Activated T-cell treated with anti-CD3 and anti-CD28 coated beads for 24 hours (primary cell): ENCODE measurements at places on chromosomes 4 and X.

- no peak for DNase-seq
Observed at GRCh38 chr4:152307669-152308068, 228.2 kb downstream of the FBXW7 start.

- no peak for DNase-seq
Observed at GRCh38 chr4:165152527-165152926, 39.9 kb upstream of the TMEM192 start.

- no peak for DNase-seq
Observed at GRCh38 chrX:41025926-41026701, 59.1 kb upstream of the USP9X start.

DNA sequence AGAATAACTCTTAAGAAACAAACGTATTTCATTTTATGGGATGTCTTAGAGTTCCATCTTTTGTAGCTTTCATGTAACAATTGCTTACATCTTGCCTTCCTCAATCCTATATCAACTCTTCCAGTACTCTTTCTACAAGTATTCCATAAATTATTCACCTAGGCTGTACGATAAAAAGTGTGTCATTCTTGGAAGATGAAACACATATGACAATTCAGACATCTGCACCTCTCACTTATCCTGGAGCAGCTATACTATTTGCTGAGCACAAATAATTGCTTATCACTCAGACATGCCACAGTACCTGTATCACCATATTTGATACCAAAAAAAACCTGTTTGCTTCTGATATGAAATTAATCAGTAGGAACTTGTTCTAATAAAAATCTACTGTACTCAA lies 1.0 kb downstream of the POF1B start:
- no peak for DNase-seq

- DNase-seq = no peak
Observed at GRCh38 chrX:117995378-117995777, 121.2 kb downstream of the KLHL13 start.

GRCh38 chrX:20378233-20378920 lies 111.7 kb upstream of the RPS6KA3 start:
- DNase-seq = peak; percentile 16

DNA sequence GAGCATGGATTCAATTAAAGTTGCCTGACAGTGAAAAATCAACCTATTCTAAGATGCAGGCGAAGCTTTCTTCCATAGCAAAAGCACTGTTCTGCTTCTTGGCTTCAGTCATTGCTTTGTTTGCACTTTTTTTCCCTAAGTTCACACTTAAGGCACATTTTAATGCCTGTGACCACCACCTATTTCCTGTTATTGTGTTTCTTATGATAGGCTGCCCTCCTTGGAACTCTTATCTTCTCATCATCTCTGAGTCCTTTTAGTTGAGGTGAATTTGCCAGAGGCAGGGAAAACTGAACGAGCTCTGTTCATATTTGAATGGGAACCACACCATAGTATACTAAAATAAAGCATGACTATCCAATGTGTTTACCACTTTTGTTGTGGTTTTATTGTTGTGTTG lies 119.8 kb downstream of the SPCS3 start:
- no peak for DNase-seq

DNA sequence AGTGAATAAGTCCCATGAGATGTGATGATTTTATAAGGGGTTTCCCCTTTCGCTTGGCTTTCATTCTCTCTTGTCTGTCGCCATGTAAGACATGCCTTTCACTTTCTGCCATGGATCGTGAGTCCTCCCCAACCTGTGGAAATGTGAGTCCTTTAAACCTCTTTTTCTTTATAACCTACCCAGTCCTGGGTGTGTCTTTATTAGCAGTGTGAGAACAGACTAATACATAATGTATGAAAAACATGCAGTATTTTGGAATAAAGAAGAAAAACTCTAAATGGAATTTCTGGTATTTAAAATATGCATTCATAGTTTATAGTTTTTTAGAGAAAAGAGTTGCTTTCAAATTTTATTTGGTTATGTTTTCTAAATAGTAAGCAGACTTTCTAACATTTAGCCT lies 360.7 kb downstream of the PCDH7 start:
- DNase-seq = no peak

DNA sequence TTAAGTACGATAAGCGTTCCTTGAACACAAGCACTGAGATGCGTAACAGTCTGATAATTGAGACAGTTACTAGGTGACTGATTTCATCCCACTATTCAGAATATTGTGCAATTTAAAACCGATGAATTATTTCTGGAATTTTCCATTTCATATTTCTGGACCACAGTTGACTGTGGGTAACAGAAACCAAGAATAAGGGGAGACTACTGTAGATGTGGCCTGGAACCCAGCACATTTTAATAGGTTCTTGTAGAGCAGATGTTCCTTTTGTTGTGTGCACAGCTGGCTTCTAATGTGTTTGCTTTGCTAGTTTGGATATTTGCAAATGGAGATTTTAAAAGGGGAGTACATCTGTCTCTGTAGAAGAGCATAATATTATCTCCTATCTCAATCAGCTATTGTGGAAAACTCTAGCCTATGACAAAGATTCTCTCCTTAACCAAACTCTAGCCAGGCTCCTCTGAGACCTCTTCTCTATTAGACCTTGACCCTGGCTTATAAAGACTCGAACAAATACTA lies 16.4 kb downstream of the NAAA start:
- DNase-seq = no peak

DNA sequence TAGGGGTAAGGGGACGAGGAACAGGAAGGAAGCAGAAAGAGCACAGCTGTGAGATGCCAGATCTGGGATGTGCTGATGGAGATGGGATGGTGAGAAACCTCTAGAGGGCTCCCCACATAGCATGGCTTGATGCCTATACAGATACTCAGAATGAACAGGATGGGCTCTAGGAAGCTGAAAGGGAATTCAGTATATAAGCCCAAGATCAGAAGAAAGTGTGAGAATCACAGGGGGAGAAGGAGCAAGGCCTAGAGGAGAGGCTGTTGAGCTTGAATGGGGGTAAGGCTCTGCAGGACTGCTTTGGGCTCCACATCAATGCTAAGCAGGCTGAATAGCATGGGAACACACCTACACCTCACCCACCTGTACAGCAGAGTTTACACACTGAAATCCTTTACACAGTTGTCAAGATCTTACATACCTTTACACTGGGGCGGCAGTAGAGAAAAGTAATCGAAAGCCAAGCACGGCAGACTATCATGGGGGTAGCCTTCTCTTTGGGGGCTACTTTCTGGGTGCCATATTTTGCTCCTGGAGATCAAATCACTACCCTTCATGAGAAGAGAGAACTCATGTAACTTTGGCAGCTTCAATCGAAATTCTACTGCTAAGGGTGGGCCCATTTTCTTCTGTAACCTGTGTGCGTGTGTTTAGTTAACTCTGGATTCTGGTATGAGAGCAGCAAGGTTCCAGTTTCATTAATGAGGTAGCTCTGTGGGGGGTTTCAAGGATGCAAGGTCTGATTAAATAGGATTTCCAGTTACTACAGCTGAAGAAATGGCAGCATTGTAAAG lies 30.6 kb downstream of the HOPX start:
- no peak for DNase-seq

GRCh38 chr4:186810613-186811150 lies 87.0 kb upstream of the FAT1 start:
- DNase-seq = no peak

- no peak for DNase-seq
Observed at GRCh38 chrX:10949541-10949940, 161.6 kb upstream of the HCCS start.

DNA sequence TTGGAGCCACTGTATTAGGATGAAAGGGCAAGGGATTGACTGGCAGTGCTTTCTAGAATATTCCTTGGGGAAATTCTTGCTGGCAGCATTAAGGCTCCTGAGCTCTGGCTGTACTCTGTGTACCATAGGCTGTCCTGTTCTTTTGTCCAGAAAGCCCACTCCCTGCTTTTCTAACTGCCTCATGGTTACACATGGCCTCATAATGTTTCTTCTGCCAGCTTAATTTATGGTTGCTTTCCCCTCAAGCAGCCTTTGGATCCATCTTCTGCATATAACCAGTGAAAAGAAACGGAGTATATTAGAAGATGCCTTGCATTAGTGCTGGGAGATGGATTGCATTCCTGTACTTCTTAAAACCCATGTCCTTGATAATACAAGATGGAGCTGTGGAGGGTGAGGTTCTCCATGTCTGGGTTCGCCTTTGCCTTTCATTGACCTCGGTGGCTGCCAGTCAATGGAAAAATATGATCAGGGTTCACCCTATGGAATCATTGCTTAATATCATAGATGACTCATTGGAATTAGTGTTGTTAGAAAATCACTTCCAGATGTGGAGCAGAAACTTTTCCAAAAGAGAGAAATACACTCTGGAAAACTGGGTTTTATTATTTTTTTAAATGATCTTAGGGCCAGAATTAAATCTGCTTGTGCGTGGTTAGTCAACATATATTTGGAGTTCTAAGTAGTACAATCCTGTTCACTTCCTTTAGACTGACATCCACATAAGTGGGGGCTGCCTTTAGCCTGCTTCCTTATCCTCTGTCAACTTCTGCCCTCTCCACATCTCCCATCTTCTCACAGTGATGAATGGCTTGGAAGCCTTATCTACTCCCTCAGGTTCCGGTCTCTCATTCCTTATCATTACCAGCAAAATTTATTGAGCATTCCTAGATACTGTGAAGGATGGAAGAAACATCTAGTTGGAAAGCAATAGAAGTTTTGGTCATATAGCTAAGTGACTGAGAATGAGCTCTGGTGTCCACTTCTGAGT lies 24.9 kb downstream of the DOCK11 start:
- no peak for DNase-seq

- no peak for DNase-seq
Observed at GRCh38 chr4:127641524-127641923, 8.8 kb downstream of the INTU start.

DNA sequence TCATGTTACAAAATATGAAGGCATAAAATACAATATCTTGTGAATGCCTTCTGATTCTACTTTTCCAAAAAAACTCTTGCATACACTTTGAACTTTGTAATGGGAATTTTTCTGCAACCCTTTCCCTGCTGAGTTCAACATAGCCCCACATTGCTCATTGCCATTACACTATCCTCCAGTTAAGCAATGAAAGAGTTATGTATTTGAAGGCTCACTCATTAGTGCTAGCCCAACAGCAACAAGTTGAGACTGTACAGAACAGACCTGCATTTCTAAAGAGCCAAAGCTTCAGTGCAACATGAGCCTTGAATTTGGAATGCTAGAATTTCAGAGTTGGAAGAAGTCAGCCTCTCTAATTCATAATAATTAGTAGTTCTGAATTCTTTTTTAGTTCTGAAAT lies 44.4 kb upstream of the STAG2 start:
- DNase-seq = no peak

DNA sequence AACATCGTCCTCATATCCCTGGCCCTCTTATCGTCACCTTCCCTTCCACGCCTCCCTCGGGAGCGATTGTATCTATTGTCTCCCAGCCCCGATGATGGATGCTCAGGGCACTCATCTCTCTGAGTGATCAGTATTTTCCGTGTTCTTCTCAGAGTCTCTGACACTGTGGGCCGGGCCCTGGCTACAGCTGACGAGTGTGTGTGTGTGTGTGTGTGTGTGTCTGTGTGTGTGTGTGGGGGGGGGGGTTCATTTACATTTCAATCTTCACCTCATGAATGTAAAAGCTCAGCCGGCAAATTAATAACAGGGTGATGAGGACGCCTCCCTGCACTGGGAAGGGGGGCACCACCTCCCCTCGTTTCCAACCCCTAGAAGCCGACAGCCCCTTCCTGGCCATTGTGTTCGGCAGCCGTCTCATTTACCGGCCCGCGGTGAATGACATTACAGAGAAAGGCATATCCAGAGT lies 159.5 kb downstream of the SHOX start:
- DNase-seq = no peak

DNA sequence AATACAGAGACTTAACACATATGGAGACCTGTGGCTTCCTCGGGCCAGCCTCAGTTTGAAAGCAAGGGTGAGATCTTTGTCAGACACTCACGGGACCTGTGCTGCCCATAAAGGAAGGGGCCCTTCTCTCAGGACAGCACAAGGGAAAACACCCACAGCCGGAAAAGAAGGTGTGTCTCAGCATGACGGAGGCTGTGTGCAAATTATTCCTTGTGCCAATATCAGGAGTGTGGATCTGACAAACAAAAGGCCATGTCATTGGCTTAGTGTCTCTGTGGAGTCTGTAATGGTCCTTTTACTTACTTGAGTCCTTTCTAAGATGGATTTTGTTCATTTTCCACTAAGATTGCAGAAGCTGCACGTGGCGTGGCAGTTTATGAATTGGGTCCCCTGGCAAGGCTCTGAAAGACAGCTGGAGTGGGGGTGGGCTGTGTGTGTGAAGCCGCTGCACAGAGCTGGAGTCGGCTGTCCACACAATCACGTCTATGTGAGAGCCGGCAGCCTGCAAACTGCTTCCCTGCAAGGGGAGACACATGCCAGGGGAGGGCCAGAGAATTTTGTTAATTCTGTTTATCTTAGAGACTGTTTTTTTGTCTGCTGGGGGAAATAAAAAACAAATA lies 1.9 kb downstream of the ENPP6 start:
- DNase-seq = no peak

DNA sequence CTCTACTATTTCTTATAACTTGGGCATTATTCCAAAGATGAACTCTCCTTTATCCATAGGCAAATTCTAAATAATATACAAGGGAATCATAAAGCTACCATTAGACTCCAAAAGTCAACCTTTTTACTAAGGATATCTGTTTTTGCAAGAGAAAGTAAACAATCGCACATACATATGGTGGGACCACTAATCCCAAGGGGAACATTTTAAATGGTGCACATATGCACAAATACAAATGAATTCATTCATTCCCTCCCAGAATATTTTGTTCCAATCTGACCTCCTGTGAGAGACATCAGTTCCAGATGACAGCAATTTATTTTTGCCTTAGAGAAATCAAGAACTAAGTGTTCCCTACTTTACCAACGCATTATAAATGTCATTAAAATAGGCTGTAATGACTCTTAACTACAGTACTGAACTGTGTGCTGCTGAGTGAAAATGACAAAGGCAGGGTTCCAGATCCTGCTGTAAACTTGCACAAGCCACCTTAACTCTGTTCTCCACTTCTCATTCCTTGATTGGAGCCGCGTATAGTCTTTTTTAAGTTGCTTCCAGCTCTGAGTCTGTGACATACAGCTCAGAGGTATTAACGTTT lies 2.0 kb downstream of the DHX15 start:
- DNase-seq = no peak

DNA sequence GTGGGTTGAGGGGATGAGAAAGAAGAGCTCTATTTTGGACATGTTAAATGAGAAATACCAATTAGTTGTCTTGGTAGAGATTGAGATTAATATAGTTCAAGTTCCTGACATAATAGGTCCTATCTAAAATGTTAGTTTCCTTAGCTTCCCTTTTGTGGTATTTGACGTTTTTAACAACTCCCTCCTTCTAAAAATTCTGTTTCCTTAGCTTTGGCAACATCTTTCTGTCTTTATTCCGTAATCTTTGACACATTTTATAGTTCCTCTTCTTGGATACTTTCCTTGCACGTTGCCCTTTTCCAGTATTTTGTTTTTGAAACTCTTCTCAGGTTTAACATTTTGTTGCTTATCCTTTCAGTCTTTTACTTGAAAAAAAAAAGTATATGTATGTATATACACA lies 36.9 kb downstream of the LAMTOR3 start:
- no peak for DNase-seq

GRCh38 chr4:24067367-24068193 lies 177.7 kb upstream of the PPARGC1A start:
- DNase-seq = no peak

- DNase-seq = no peak
Observed at GRCh38 chrX:136354201-136354600, 53.4 kb downstream of the ADGRG4 start.

GRCh38 chrX:15988661-15989603 lies 134.3 kb upstream of the AP1S2 start:
- DNase-seq = no peak

GRCh38 chr4:6331018-6331417 lies 61.4 kb downstream of the WFS1 start:
- DNase-seq = no peak
